ENCODE measurements at places on chromosomes 7 and 10. TPM values are rescaled to one million over a fixed set of nuclear protein-coding genes. Genes with fewer than 3 reads are reported as not detected.

GRCh38 chr7:12607134-12607533 lies 36.6 kb downstream of the SCIN start:
- H3K36me3 ChIP-seq = no peaks in the 10 kb centered on the region
- H3K4me3 ChIP-seq = no peak overlapping the region
- no peak for DNase-seq
- no peak overlapping the region for H3K27ac ChIP-seq
- no peaks in the 10 kb centered on the region for H3K4me1 ChIP-seq
- no peaks in the 10 kb centered on the region for H3K27me3 ChIP-seq

- no peaks in the 10 kb centered on the region for H3K36me3 ChIP-seq
- no peak overlapping the region for H3K27ac ChIP-seq
- no peaks in the 10 kb centered on the region for H3K4me1 ChIP-seq
- no peak for DNase-seq
Observed at GRCh38 chr7:8481096-8481495, 47.7 kb downstream of the NXPH1 start.

Gene C10orf67
- not detected for total RNA-seq

DNA sequence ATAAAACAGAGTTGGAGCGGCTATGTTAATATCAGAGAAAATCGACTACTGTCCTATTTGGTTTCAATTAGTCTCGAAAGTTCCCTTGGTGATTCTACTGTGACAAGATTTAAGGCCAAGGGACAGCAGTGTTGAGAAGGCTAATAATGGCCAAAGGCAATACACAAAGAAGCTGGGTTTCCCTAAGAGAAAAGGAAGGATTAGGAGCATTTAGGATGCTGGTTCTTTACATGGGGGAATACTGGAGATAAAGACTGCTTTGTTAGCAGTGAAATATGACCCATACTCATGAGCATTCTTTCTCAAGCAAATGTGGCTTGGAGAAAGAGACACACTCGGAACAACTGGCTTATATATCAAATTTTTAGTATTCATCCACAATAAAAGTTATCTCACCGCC lies 32.2 kb downstream of the IQUB start:
- no peaks in the 10 kb centered on the region for H3K27me3 ChIP-seq
- no peaks in the 10 kb centered on the region for H3K4me1 ChIP-seq
- H3K36me3 ChIP-seq = no peaks in the 10 kb centered on the region
- no peak for DNase-seq

- no peak for DNase-seq
- no peak overlapping the region for H3K4me3 ChIP-seq
- no peaks in the 10 kb centered on the region for H3K36me3 ChIP-seq
- H3K27me3 ChIP-seq = no peaks in the 10 kb centered on the region
- H3K27ac ChIP-seq = no peak overlapping the region
Observed at GRCh38 chr7:31669461-31669860, 17.6 kb upstream of the PPP1R17 start.

DNA sequence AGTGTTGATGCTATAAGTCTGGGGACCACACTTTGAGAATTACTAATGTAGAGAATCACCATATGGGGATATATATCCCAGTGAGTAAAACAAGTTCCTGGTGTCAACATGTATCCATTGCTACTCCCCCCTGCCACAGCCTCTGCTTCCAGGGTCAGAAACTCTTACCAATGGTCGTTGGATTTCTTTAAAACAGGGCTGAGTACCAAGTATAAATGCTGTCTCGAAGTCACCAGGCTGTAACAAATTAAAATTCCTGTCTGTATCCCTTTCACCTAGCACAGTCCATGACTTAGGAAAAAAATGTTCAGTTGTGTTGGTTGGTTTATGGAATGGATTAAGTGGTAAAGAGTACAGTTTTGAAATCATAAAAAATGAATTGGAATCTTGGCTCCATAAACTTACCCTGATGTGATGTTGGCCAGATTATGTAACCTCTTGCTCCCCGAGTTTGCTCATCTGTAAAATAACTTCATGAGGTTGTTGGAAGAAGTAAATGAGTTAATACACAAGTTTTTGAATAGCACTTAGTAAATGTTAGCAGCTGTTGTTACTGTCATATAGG lies 364.0 kb upstream of the LRGUK start:
- H3K4me1 ChIP-seq = no peaks in the 10 kb centered on the region
- no peak for DNase-seq
- no peak overlapping the region for H3K4me3 ChIP-seq
- H3K36me3 ChIP-seq = no peaks in the 10 kb centered on the region
- no peaks in the 10 kb centered on the region for H3K27me3 ChIP-seq
